NCI-H2081 treated with DMSO at 0.1 percent for 48 hours (cell line): ENCODE measurements at places on chromosomes 12 and 14.

- DNase-seq = no peak
Observed at GRCh38 chr12:64951944-64952343, 127.5 kb downstream of the TBC1D30 start.

- no peak for DNase-seq
Observed at GRCh38 chr12:118494776-118495175, 118.4 kb downstream of the SUDS3 start.

GRCh38 chr12:30968211-30968610 is 41.7 kb downstream of the TSPAN11 start:
- no peak for DNase-seq

DNA sequence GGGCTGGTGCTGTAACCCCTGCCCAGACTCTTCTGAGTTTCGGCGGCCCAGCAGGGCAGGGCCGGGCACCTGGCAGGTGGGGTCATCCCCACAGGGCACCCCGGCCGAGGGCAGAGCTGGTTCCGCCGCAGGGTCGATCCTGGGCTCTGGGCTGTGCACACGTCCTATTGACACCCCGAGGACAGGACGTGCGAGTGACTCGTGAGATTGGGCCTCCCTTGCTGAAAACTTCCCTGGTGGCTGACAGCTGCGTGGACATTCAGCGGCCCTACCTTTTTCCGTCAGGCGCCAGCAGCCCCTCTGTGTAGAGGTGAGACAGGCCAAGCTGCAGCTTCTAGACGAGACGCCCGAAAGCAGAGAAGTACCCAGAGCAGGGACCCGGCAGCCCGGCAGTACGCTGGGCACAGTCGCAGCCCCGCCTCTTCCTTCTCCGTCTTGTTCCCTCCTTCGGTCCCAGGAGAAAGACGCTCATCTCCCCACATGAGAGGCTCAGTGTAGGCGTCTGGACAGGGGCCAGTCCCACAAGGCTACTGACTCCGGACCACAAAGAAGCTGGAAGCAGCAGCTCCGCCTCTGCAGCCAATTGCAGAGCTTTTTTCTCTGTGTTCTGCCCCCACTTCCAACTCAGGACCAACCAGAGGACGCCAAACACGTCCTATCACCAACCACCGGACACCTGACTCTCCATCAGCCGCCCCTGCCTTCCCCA is at the start of gene LRCOL1:
Gene LRCOL1, minus strand, starts transcription at position 532 of the 709 bp plus-strand sequence. CDS start 4,331 bp downstream, outside the sequence.
- DNase-seq = no peak

DNA sequence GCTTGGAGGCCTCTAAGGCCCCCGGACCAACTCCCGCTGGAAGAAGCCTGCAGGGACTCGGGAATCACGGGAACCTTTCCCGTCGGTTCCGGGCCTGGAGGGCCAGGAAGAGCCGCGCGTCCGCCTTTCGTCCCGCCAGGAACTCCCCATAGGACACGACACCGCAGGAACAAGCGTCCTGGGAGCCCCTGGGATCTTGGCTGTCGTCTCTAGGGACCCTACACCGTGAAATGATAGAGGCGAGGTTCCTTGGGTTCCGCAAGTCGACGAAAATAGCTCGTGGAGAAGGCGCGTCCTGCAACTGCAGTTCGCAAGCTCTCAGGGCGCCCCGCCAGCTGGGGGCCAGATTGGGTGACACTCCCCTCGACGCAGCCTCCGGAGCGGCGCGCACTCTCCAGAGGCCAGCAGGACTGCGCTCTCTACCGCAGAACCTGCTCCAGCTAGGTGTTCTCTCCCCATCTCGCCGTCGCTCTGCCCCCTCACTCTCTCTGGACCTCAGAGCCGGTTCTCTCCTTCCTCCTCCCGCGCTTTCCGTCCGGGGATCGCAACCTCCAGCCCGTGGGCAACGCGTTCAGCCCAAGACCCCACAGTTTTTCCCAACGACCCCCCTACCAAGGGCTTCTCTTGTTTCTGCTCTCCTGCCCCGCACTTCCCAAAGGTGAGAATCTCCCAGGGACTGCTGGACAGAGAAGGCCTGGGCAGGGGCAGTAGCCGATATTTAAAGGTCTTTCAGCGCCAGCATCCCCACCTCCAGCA is 776 bp downstream of the BMP4 start:
- no peak for DNase-seq

- no peak for DNase-seq
Observed at GRCh38 chr12:30756074-30756473, 1.3 kb upstream of the CAPRIN2 start.

DNA sequence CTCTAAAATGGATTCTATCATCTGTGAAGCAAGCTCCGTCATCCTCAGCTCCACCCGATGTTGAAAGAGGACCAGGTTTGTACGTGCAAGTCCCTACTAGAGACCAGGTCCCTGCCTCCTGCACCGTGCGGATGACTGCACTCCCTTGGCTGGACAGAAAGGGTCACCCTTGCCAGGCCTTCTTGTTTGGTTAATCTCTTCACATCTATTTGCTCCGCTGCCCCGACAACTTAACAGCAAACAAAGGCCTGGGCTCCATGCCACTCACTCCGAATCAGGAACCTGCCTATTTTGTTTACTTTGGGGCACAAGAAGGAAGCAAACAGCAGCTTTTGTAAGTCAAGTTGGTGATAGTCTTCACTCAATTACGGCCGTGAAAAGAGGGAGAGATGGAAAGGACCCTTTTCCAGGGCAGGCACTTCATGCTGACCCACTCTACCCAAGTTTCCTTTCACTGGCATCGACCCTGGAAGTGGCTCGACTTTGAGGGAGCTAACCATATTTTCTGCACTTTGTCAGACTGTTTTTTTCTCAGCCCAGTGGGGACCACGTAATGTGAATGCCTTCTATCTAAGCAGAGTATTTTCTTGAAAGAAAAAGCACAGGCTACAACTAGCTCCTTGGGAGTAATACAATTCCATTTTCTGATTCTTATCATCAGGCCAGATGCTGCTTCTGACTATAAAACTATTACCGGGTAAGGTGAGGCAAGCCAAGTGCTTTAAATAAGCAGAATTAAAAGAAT is 202.6 kb downstream of the FOXN3 start:
- DNase-seq = peak; percentile 47

GRCh38 chr12:41293011-41293410 is 104.9 kb downstream of the PDZRN4 start:
- no peak for DNase-seq

- DNase-seq = no peak
Observed at GRCh38 chr14:63328787-63329737, 10.3 kb upstream of the GPHB5 start.

DNA sequence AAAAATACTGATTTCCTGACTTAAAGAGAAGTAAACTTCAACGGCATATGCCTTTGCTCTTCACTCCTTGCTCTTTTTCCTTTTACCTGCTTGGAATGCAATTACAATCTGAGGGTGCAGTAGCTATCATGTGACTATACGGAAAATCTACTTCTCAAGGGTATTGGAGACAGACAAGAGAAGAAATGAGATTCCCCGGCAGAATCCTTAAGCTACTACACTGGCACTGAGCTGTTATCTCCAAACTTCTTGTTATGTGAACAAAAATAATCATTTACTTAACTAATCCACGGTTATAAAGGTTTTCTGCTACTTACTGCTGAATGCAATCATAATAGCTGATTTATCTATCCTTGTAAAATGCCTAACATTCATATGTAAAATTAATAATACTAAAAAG is 118.0 kb upstream of the IFNG-AS1 start:
- no peak for DNase-seq

GRCh38 chr14:63991833-63992232 is 139.0 kb downstream of the SYNE2 start:
- no peak for DNase-seq

GRCh38 chr12:131909081-131909751 is 14.8 kb downstream of the ULK1 start:
- DNase-seq = no peak

DNA sequence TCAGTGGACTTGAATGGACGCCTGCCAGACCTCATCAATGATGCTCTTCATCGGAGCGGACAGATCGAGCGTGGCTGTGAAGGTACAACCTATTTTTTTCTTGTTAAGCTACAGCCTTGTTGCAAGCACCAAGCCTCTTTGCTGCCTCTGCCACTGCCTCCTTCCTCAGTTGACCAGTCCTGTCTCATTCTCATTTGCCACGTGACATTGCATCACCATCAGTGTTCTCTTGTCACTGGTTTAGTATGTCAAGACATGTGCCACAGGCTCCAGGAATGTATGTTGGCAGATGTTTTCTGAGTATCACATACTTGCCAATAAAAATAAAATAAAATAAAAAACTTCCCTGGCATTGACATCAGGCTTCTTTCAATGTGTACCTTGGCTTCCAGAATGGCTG is 798.1 kb downstream of the NRXN3 start:
- no peak for DNase-seq
